Stimulated activated naive CD4-positive, alpha-beta T cell treated with Interleukin-2 at 50 U/mL for 16 hours (primary cell): ENCODE measurements at places on chromosomes 13 and 19.

GRCh38 chr19:19371059-19371458 lies 34.4 kb upstream of the GATAD2A start:
- no peak for DNase-seq

- DNase-seq: no peak
Observed at GRCh38 chr13:98508280-98508679, 68.6 kb downstream of the STK24 start.

DNA sequence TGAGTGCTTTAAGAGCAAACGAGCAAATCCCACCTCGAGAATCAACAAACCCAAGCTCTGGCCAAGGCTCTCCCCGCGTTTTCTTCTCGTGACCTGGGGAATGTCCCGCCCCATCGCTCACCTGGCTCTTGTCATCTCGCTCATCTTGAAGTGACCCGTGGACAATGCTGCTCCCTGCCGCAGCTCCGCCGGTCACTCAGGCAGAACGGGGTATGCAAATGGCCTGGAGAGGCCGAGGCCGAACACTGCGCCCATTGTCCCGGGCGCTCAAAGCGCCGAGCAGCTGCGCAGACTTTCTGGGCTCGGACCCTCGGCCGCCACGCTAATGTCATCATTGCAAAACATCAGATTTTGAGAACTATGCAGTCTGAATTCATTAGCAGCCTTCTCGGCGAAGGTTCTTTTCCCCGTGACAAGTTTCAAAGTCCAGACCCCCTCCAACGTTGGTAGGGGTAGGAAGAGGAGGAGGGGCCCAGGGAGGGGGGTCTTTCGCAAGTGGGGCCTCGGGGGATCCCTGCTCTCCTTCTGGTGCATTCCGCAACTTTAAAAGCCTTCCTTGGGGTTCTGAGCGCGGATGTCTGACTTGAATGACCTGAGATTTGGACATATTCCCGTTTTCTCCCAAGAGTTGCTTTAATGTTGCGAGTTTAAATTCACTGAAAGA lies 39.7 kb downstream of the SOX1 start:
- no peak for DNase-seq

DNA sequence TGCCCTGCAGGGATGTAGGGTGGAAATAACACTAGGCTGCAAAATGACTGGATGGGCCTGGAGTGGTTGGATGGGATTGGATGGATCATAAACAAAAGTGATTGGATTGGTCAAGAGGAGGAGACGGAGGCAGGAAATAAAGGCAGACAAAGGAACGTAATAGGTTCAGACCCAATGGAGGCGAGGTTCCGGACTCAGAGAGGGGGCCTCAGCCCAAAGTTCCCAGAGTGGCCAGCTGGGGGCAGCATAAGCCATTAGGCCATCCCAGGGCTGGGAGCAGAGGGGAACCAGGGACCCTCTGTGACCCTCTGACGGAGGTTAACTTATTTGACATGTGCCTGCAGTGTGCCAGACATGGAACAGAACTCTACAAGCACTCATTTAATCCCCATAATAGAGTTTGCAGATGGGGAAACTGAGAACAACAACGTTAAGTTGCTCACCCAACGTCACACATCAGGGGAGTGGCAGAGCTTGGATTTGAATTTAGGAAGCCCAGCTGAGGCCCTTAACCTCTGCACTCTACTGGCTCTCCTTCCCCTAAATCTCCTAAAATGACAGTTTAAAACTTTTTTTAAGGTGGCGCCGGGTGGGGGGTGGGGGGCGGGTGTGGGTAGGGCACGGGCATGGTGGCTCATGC lies 15.3 kb upstream of the MAP1S start:
- DNase-seq: peak; percentile 65

GRCh38 chr19:42068756-42069571 lies 1.0 kb downstream of the GRIK5 start:
- no peak for DNase-seq

DNA sequence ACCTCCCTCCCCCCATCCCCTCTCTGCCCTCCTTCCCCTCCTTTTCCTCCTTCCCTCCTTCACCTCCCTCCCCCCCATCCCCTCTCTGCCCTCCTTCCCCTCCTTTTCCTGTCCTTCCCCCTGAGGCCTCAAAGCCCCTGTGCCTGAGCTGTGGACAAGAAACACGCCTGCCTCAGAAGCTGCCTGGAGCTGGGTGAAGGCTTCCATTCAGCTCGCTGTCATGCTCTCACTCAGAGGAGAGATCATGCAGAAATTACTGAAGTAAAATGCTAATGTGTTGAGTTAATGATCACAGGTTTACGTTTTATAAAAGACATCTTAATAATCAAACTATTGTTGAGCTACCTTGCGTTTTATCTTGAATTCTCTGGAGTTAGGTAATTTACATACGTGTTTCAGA lies 114.5 kb downstream of the ATP11A start:
- DNase-seq: no peak

DNA sequence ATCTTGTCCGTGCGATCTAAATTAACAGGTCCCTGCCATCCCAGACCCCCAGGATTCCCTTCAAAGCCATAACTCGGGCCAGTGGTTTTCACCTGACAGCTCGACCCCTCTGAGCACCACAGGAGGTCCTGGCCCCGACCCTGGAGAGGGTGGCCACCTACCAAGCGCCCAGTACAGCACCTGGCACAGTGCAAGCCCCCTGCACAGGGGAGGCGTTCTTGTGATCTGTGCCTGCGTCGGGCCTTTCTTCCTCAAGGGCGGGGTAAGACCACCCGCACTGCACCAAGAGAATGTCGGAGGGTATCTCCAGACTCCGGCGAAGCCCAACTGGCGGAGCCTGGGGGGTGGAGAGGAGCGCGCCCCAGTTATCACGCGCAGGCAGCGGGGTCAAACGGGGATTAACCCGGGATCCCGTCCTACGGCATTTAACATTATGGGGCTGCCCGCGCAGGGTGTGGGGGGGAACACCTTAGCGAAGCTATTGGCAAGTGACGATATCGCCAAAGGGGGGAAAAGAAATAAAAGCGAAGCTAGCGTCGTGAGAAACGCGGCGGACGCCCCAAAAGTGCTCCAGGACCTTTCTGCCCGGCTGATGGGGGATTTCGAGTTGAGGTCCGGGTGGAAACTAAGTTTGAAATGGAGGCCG lies 1.3 kb upstream of the HNRNPL start:
- peak; percentile 27 for DNase-seq

GRCh38 chr19:7294558-7295212 lies 471 bp upstream of the INSR start:
- no peak for DNase-seq

DNA sequence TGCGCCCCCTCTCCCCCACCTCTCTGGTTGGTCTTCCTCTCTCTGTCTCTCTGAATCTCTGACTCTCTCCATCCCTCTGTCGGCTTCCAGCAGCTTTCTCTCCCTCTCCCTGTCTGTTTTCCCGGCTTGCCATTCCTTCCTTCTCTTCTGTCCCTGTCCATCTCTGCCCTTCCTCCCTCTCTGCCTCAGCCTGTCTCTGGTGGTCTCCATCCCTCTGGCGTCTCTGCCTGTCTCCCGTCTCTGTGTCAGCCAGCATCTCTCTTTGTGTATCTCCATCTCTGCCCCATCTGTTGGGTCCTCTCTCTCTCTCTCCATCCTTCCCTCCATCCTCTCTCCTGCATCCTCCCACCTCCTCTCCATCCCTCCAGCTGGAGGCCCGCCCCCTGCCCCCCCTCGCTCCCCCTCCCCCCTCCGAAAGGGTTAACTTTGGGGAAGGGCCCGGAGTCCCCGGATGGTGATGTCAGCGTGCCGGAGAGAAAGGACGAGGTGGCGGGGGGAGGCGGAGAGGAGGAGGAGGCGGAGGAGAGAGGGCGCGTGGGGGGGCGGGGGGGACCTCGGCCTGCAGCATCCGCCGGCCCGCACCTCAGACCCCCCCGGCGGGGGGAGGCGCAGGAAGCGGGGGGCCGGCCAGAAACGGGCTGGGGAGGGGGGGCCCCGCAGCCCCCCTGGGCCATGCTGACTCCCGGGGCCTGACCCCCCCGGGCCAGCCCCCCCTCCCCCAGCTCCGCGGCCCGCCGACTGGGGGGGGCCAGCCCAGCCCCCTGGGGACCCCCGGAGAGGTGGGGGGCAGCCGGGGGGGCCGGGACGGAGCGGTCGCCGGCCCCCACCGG lies at the start of gene BRSK1:
Gene BRSK1 (plus strand): TSS at position 450 of the 830 bp plus-strand sequence. CDS start 446 bp downstream, outside the sequence.
- DNase-seq: peak; percentile 46

DNA sequence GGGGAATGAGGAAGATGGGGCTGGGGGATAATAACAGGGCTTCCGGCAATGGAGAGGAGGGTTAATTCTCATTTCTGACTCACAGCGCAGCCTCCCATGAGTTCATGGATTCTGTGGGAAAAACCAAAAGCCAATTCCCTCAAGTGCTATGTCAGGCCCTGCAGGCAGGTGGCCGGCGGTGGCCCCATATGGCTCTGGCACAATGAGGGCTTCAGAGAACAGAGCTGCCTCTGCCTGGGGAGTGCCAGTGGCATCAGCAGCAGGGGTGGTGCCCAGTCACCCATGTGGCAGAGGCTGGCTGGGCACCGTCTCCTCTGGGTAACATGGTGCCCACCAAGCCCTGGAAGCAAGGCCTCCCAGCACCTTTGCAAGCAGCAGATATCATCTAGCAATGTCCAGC lies 69.1 kb downstream of the ALOX5AP start:
- no peak for DNase-seq

GRCh38 chr13:47211106-47211505 lies 314.3 kb upstream of the HTR2A start:
- DNase-seq: no peak

GRCh38 chr13:45512098-45512496 lies 47.4 kb downstream of the COG3 start:
- no peak for DNase-seq

- DNase-seq: no peak
Observed at GRCh38 chr19:49880162-49880869, 2.8 kb downstream of the TBC1D17 start.

- no peak for DNase-seq
Observed at GRCh38 chr13:59495299-59495698, 668.4 kb downstream of the DIAPH3 start.

GRCh38 chr19:1286487-1287353 lies 1.0 kb downstream of the EFNA2 start:
- no peak for DNase-seq

DNA sequence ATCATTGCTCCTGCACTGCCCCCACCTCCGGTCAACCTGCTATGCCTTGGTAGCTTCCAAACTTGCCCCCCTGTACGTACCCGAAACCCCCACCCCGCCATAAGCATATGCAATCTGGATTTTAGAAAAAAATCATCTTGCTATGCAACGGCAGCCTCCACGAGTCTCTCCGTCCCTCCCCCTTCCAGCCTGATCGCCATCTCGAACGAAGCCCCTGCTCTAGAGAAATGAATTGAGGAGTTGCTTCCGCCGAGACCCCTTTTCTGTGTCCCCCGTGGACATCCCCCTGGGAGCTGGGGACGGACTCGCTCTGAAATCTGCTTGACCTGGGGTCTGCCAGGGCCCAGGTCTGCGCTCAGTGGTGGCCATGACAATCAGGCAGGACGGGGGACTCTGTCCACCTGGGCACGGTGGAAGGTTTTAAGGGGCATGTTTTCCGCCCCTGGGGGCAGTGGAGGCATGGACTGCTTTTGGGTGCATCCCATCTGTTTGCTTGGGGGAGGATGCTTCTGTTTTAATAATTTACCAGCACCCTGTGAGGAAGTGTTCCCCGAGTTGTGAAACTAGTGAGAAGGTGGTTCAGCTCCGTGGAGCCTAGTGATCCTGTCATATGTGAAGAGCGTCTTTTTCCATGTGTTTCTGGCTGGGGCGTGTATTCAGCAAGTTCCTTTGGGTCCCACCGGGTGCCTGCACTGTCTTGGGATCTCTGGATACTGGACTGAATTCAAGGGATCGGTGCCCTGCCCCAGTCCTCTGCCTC lies 1.0 kb downstream of the KDM4B start:
- no peak for DNase-seq

- DNase-seq: no peak
Observed at GRCh38 chr19:19278315-19278714, 5.2 kb upstream of the TM6SF2 start.

DNA sequence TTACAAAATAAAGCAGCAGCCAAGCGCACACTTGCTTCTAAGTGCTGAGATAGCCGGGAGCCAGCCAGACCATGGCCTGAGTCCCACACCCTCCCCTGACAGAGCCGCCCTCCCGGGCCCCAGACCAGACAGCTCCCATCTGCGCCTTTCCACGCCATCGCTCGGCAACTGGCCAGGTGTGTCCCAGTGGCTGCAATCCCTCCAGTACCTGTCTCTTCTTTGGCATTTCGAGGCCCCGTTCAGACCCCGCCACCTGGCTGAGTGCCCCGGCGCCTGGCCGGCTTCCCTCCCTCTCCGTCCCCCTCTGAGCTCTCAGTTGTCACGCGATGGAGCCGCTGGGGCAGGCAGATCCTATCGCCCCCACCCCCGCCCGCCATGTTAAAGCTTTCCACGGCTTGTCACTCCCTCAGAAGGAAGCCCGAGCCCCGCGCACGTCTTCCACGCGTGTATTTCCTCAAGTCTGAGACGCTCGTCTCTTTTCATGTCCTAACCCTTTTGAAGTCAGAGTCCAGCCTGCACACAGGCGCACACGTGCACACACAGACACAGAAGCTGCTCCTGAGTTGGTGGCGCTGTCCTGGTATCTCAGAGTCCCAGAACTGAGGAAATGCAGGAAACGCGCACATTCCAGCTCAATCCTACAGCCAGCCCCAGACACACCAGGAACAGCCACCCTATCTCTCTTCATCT lies 7.9 kb downstream of the MLLT1 start:
- DNase-seq: no peak

DNA sequence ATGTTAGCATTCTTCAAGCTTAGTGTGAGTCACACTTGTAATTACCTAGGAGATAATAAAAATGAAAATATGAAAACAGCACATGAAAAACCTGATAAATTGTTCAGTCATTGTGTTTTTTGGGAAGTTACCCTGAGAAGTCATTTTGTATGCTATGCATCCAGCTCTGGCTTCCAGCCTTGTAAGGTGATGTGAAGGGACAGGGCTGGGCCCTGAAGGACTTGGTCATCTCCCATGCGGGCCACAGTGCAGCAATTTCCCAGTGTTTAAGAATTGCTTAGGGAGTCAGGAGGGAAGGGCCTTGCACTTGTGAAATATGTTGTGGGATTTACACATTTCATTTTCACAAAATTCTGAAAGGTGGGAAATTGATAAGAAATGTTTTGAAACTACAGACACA lies 41.3 kb downstream of the ARHGEF7 start:
- no peak for DNase-seq

- DNase-seq: no peak
Observed at GRCh38 chr13:45162821-45163220, 38.0 kb downstream of the KCTD4 start.

- peak; percentile 48 for DNase-seq
Observed at GRCh38 chr19:45443462-45444317, 20.0 kb upstream of the ERCC1 start.

- no peak for DNase-seq
Observed at GRCh38 chr13:27427641-27428040, 3.2 kb downstream of the GTF3A start.

- DNase-seq: no peak
Observed at GRCh38 chr19:53041366-53041765, 3.2 kb upstream of the ERVV-2 start.

GRCh38 chr19:16386619-16387240 lies 62.1 kb downstream of the KLF2 start:
- DNase-seq: peak; percentile 33

- DNase-seq: no peak
Observed at GRCh38 chr13:52033039-52033438, 8.5 kb downstream of the UTP14C start.
